ENCODE measurements at places on chromosomes 13 and 19.

GRCh38 chr13:24097667-24098066 is 62.9 kb upstream of the SPATA13 start:
- no peak for DNase-seq

DNA sequence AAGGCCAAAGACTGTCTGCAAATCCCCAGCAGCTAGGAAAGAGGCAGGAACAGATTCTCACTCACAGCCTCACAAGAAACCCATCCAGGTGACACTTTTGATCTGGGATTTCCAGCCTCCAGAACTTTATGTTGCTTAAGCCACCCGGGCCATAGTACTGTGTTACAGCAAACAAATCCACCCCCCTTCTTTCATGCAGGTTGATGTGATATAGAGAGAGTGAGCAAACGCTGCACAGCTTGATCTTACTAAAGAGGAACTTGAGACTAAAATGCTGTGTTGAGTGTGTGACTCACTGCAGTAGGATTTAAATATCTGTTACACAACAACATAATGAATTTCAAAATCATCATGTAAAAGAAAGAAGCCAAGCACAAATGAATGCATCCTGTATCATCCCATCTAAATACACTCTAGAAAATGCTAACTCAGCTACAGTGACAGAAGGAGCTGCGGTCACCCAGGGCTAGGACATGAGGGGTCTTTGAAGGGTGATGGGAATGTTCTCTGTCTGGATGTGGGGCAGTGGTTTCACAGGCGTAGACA is 32.2 kb downstream of the RCBTB2 start:
- DNase-seq: peak; percentile 51

GRCh38 chr13:73107970-73108369 is 49.2 kb downstream of the KLF5 start:
- DNase-seq: no peak

DNA sequence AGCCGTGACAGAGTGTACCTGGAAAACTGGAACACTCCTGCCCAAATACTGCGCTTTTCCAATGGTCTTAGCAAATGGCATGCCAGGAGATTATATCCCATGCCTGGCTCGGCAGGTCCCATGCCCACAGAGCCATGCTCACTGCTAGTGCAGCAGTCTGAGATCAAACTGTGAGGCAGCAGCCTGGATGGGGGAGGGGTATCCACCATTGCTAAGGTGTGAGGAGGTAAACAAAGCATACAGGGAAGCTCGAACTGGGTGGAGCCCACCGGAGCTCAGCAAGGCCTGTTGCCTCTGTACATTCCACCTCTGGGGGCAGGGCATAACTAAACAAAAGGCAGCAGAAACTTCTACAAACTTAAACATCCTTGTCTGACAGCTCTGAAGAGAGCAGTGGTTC is 10.5 kb downstream of the CYP2A13 start:
- DNase-seq: no peak

DNA sequence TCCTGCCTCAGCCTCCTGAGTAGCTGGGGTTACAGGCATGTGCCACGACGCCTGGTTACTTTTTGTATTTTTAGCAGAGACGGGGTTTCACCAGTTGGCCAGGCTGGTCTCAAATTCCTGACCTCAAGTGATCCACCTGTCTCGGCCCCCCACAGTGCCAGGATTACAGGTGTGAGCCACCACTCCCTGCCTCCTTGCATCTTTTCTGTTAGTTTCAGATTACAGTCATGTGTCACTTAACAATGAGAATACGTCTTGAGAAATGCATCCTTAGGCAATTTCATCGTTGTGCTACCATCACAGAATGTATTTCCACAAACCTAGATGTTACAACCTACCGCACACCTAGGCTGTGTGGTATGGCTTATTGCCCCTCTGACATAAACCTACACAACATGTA is 180.4 kb downstream of the TM9SF2 start:
- no peak for DNase-seq

DNA sequence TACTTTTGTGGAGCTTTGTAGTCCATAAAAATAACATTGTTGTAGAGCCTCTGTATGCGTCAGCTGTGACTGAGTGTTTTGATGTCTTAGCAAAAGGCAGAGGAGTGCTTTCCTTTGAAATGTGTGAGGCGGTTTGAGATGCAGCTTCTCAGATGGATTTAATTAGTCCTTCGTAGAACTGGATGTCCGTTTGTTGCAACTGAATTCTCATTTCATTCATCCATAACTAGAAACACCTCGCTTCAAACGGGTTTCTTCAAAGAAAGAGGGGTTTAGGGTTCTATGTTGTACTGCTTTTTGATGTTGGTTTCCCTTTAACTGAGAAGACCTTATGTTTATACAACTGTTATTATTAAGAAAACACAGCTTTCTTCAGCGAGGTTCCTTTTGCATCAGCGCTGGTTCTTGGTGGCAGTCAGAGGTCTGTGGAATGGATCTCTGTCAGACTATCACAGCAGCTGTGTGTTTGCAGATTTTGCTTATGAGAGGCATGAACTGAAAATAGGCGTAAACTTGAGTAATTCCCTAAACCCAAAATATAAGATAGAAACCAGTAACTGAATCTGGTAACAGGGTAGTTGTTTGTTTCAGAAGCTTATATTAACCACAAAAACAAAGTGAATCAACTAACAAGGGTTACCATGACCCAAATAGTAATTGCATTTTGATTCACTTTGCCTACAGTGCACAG is 194.4 kb downstream of the GGACT start:
- DNase-seq: no peak

GRCh38 chr13:65907666-65908525 is 1322.2 kb downstream of the PCDH9 start:
- DNase-seq: no peak

DNA sequence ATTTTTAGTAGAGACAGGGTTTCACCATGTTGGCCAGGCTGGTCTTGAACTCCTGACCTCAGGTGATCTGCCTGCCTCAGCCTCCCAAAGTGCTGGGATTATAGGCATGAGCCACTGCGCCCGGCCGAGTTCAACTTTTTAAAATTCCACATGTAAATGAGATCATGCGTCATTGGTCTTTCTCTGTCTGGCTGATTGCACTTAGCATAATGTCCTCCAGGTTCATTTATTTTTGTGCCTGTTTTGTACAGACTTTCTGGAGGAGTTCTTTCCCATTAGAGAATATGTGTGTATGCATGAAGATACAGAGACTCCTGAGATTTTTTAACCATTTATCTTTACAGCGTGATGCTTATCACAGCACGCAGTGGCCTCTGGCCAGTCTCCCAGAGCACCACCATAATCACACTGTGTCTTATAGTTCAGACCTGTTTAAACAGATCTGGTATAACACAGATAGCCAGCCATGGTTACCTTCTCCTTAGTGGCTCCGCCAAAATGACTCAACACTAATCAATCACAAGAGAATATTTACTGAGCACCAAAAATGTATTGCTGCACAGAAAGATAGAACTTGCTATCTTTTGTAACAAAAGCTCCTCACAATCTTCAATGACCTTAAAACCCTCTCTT is 11.4 kb upstream of the STARD13 start:
- DNase-seq: no peak

DNA sequence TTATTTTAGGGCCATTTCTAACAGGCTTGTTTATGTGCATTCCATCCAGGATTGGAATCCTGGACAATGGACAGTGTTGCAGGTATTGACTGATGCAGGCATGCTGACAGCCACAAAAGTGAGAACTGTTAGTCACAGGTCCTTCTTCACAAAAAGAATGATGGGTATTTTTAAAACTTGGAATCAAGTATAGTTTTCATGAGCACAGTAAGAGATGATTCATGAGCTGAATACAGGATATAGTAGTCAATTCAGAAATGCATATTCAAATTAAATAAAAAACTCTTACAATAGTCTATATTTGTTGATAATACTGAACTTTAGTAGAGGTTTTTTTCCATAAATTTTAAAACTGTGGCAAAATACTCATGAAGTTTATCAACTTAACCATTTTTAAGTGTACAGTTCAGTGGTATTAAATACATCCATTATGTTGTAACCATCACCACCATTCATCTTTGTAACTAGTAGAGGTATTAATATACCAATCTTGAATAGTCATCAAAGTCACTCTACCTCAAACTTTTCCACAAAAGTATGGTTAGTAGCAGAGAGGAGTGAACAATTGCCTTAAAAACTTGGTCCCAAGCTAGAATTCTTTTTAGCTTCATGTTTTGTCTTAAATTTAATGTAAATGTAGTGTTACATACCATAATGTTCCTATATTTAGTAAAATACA is 79.5 kb downstream of the KCNRG start:
- DNase-seq: no peak

GRCh38 chr19:17951990-17952976 is 14.6 kb upstream of the KCNN1 start:
- DNase-seq: peak; percentile 27

DNA sequence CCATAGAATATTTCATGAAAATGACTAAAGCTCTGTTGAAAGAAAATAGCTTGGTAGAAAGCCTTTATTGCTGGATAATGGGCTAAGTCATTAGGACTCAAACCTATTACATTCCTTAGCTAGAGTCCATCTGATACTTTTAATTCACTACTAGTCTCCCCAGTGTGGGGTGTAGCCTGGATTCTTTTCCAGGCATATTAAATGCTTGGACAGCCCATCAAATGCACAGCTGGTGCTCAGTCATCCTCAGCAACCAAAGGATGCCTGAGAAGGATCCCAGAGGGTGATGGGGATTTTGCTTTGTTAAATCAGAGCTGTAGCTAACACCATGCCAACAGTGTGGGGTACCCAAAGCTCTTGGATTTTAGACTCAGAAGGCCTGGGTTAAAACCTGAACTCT is 153.5 kb downstream of the DLEU7 start:
- DNase-seq: no peak

GRCh38 chr13:50133358-50133953 is 118.2 kb downstream of the KCNRG start:
- no peak for DNase-seq

GRCh38 chr13:113915786-113916329 is 52.0 kb upstream of the GAS6 start:
- DNase-seq: no peak

GRCh38 chr13:51832471-51833152 is 12.4 kb downstream of the TMEM272 start:
- DNase-seq: peak; percentile 29
